HT-29 (cell line): ENCODE measurements at places on chromosomes 5 and 9.

- no peak for DNase-seq
These were observed 145.6 kb downstream of the FSTL4 start for GRCh38 chr5:133466556-133467334.

GRCh38 chr9:1922026-1922425 lies 93.1 kb upstream of the SMARCA2 start:
- no peak for DNase-seq

GRCh38 chr5:162282191-162282590 lies 214.6 kb downstream of the GABRG2 start:
- DNase-seq, result no peak

DNA sequence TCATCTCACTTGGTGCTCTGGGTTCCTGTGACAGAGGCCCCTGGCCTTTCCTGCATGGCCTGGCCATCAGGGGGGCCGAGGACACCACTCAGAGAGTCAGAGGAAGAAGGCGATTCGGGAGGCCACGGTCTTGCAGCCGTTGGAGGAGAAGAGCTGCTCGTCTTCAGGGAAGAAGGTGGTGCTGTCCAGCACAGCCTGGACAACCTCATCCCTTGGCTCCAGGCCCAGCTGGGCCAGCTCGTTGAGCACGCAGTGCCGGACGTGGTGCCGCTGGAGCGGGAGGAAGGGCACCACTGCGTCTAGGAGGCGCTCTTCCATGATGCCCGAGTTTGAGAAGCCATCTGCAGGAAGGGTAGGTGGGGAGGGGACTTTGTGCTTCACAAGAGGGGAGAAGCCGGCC lies 3.2 kb downstream of the TOR2A start:
- DNase-seq, result no peak

DNA sequence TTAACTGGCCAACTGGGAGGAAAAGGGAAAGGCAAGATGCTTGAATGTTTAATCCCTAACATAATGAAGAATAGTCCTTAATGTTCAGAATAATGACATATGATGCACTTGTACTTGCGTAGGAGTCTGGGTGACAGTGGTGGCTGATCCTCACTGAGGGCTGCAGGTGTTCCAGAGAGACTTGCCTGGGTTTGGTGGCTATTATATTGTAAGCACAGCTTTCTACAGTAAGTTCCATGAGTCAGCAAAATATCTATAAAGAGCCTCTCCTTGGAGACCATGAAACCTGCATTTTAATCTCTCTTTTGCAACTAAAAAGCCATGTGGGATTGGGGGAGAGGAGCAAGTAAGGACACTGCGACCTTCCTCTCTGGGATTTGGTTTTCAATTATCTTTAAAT lies 1.9 kb upstream of the NPR2 start:
- no peak for DNase-seq

GRCh38 chr5:149782018-149782894 lies 52.1 kb downstream of the PPARGC1B start:
- no peak for DNase-seq

DNA sequence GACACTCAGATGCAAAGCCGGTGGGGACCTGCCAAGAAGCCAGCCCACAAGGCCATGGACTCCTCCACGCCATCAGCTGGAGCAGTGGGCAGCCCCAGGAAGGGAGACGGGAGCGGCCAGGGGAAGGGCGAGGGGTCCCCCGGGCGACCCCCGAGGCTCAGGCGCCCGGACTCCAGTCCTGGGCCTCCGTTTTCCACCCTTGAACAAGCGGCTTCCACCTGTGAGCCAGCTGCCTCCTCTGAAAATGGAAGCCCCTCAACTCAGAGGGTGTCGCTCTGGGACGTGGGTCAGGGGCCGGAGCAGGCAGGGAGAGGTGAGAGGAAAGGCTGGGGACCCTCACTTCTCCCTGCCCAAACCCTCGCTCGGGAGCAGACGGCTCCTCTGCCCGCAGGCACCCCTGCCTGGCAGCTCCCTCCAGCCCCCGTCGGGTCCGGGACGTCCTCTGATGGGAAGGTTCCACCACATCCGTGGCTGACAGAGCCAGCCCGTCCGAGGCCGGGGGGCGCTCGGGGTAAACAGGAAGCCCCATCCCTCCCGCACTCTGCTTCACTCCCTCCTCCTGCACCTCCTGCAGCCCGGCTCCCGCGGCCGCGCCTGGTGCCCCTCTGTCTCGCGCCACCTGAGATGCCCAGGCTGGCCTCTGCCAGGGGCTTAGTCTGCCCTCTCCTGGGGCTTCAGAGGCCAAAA lies 3.7 kb upstream of the EGFL7 start:
- no peak for DNase-seq

DNA sequence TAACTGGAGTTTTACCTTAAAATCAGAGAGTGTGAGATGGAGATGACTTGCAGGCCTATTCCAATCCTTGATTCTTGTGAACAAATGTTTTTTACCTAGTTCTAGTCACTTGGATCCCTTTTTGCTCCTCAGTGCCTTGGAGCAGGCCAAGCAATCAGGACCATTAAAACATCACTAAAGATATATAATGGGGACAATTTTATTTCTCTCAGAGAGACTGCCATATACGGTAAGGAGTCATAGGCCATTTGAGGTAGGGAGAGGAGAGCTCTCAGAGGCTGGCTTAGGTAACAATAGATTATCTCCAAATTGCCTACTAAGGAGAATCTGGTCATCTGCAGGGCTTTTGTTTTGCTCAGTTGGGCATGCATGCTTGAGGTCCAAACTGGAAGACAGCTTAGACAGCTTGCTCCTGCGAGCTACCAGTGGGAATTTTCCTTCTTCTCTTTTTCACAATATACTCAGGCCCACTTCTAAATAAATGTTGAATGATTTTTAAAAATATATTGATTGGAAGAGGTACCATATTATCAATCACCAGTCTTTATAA lies 44.0 kb downstream of the FREM1 start:
- DNase-seq, result no peak

- no peak for DNase-seq
These were observed 43.5 kb downstream of the SCAI start for GRCh38 chr9:125099816-125100215.

GRCh38 chr5:157574456-157575380 lies 857 bp downstream of the ADAM19 start:
- DNase-seq, result no peak

GRCh38 chr9:84379740-84380139 lies 39.2 kb upstream of the SLC28A3 start:
- no peak for DNase-seq
